ENCODE measurements at places on chromosomes 6 and 20.

- no peak for DNase-seq
Observed at GRCh38 chr6:56475736-56476457, 166.8 kb downstream of the DST start.

GRCh38 chr6:131645846-131646245 lies 8.7 kb downstream of the ENPP3 start:
- DNase-seq, result no peak

DNA sequence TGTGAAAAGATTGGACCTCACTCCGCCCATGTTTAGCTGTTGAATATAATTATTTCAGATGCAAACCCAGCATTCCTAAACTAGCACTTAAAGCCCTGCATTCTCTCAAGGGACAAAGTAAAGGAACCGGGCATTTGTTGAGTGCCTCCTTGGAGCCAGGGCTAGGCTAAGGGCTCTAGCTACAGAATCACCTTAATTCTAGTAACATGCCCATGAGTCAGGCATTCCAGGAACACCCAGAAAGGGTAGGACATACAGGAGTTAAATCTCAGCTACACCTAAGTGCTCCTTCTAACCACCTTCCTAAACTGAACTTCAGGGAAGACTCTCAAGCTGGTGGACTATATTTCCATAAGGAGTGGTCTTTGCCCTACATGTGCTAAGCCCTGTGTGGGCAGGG lies 89.4 kb downstream of the SLC24A3 start:
- DNase-seq, result no peak

DNA sequence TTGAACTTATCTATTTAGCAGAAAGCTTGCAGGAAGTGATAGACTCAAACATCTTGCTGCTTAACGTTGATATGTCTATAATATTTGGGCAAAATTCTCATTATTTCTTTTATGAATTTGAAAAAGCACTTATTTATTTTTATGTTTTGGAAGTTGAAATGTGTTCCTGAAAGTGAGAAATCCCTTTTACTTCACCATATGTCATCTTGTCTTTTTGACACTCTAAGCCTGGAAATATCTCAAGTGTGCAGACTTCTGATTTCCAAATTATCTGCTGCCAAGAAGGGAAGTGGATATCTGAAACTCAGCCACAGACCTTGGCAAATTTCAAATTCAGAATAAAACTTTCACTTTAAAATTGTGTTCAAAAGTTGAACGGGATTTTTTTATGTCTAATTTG lies 368.7 kb upstream of the MANEA start:
- no peak for DNase-seq

GRCh38 chr6:29553268-29554057 lies 6.1 kb downstream of the UBD start:
- peak; percentile 4 for DNase-seq

DNA sequence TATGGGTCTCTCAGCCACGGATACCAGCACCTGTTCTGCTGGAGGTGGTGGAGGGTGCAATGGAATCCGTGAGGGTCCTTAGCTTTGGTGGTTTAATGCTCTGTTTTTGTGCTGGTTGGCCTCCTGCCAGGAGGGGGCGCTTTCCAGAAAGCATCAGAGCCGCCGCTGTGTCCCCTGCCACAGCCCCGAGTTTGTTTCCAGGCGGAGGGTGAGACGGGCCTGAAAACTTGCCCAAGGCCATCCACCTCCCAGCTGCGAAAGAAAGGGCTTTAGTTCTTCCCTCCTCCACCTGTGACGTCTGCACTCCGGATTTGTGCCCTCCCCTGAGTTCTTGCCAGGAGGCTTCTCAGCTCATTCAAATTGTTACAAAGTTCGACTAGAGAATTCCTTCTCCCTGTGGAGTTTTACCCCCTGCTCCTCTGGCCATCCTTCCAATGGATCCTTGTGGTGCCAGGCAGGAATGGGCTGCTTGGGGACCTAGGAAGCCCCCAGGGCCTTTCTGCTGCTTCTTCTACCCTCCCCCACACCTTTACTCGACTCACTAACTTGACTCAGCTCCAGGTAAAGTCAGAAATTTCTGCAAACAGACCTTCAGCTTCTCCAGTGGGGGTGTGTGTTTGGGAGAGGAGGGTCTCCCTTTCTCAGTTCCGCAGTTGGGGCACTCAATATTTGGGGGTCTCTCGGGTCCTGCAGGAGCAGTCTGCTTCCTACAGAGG lies 873.7 kb downstream of the KIF16B start:
- DNase-seq, result no peak

Data from stromal cell of bone marrow (primary cell).